ENCODE measurements at places on chromosomes 2 and 18.

DNA sequence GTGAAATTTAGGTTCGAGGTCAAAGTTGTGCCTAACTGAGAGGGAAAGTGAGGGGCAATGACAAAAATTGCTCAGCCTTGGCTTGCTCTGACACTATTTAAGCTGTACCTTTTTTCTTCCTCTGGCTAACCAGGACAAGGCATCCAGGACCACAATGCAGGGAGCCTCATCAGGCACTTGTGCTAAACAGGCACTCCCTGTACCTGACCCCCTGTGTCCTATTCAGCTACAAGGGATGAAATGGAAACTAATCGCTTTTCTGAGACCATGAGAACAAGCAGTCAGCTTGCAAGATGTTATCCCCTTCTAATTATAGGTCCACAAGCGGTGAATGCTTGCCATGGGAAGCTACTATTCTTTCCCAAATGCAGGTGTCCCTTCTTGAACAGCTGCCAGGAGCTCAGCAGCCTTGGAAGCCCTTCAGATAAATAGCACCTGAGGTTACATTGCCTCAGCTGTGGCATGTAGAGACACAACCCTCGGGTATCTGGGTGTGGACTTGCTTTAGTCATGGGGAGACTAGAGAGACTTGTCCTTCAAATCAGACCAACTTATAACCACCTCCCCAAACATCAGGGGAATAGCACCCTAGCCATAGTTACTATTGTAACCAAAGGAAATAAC is 19.1 kb upstream of the ITGA6 start:
- DNase-seq: no peak

- peak; percentile 41 for DNase-seq
Observed at GRCh38 chr2:80001701-80002101, 302.9 kb downstream of the LRRTM1 start.

- no peak for DNase-seq
Observed at GRCh38 chr18:52435301-52435700, 95.3 kb downstream of the DCC start.

DNA sequence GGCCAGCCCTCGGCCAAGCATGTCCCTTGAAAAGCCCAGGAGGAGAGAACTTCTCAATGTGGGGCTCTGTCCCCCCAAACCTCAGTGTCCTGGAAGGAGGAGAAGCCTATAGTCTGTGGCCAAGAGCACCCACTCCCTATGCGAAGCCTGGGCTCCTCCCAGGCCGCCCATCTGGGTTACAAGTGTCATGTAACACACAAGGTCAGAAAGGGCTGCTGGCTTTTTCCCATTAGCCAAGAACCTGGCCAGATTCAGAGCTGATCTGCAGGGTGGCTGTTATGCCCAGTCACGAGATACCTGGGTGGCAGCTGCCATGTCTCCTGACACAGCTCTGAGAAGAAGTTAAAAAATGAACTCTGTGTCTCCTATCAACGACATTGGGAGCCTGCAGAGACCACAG is 170.7 kb downstream of the TNS1 start:
- DNase-seq: no peak

- no peak for DNase-seq
Observed at GRCh38 chr18:58557008-58557435, 71.9 kb downstream of the ALPK2 start.

- DNase-seq: peak; percentile 95
Observed at GRCh38 chr2:236073867-236074655, 94.1 kb downstream of the GBX2 start.

DNA sequence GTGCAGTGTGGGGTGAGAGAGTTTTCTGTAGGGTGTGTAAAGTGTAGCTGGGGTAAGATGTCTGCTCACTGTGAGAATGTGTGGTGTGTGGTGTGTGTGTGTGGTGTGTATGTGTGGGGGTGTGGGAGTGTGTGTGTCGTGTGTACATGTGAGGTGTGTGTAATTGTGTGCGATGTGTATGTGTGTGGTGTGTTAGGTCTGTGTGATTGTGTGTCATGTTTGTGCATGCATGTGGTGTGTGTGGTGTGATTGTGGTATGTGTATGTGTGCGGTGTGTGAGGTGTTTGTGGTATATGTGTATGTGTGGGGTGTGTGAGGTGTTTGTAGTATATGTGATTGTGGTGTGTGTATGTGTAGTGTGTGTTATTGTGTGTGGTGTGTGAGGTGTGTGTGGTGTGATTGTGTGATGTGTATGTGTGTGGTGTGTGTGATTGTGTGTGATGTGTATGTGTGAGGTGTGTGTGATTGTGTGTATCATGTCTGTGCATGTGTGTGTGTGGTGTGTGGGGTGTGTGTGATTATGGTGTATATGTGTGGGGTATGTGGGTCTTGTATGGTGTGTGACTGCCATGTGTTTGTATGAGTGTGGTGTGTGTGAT is 241.7 kb upstream of the HDAC4 start:
- DNase-seq: no peak

DNA sequence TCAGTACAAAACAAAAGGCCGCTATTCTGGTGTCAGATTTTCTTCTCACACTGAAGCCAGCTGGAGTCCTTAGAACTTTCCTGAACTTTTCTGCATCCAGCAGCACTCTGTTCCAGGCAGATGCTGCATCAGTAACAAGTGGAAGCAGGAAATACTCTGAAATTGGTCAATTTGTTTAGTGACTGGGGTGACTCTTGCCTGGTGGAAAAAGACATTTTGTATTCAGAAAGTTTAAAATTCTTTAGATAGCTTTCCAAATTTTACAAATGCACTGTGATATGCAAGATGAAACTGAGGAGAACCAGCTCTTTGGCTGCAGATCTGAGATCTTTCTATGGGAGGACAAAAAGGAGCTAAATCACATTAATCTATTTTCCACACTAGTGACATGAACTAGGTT is 385.7 kb downstream of the NRXN1 start:
- DNase-seq: no peak

DNA sequence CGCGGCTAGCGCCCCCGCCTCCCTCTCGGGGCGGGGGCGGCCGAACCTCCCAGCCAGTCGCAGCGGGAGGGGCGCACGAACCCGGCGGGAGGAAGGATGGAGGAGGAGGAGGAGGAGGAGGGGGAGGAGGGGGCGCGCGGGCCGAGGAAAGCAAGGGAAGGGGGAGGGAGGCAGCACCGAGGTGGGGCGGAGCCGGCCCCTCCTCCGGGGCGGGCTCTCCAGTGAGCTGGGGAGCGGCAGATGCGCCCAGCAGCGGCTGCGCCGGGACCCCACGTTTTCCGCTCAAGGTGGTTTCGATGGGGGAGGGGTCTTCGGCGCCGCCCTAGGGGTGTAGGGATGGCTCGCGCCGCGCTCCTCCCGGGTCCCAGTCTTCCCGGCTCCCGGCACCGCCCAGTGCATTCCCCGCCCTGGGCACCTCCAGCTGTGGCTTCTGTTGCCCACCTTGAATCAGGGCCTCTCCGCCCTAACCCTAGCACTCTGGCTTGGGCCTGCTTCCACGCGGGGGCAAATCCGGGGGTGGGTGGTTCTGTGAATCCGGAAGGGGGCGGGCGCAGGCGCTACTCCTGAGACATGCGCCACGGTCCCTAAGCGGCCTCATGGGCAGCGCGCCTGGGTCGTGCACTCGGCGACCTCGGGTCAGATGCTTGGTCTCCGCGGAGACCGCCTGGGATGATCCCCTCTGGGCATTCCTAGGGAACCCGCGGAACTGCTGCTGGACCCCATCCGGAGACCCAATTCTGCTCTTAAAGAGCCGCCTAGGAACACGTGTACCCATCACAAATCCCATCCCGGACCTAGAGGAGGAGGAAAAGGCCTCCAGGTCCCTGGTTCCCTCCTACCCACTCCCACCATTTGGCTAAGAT is at the start of gene FBXO41:
FBXO41 (minus strand) TSS at position 183 of the 863 bp plus-strand sequence. CDS start 14,848 bp downstream, outside the sequence.
- DNase-seq: peak; percentile 18

- no peak for DNase-seq
Observed at GRCh38 chr18:35835366-35835765, 137.1 kb upstream of the RMP24 start.

DNA sequence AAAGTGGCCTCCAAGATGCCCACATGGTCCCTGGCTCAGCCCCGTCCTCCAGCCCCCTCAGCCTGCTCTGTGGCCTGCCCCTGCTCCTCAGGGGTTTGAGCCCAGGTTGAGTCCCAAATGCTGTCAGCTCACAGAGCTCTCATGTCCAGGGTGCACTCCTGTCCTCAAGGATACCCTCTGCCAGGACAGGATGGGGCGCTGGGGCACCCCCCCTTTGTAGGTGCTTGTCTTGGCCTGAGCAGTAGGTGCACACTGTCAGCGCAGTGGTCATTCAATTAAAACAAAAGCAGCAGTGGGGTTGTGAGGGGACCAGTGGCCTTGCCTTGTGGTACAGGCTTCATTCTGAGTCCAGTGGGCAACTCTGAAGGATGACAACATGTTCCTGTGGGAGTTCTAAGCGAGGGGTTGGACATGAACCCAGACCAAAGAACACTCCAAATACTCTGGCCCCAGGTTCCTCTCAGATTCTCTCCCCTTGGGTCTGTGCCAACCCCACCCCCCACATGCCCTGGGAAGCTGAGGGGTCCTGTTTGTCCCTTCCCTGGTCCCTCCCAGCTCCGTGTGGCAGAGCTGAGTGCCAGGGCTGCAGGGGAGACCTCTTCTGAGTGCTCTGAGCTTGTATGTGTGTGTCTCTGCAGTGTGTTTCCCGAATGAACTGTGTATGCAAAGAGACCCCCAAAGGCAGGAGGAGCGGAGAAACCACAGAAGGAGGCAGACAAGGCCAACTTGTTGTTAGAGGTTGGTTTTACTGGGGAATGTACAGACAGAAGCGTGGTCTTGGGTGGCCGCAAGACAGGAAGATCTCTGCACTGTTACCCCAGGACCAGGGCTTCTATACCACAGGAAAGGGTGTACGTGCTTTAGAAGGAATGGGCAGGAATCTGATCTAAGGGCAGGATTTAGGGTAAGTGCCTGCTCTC is 155.6 kb upstream of the HS6ST1 start:
- no peak for DNase-seq

DNA sequence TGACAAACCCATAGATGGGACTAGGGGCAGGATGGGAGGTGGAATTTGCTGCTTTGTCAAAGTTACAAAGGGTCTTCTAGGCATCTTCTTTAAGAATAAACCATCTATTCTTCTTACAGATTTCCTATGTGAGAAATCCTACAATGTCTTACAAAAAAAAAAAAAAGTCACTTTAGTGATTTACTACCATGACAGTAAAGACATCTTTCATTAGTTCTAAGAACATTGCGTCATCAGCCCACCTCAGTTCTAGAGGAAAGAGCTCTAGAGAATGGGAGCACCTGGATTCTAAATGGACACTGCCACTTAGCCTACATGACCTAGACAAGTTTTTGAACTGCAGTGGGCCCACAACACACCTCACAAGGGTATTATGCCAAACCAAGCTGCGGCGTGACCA is 172.0 kb downstream of the MYO5B start:
- no peak for DNase-seq

DNA sequence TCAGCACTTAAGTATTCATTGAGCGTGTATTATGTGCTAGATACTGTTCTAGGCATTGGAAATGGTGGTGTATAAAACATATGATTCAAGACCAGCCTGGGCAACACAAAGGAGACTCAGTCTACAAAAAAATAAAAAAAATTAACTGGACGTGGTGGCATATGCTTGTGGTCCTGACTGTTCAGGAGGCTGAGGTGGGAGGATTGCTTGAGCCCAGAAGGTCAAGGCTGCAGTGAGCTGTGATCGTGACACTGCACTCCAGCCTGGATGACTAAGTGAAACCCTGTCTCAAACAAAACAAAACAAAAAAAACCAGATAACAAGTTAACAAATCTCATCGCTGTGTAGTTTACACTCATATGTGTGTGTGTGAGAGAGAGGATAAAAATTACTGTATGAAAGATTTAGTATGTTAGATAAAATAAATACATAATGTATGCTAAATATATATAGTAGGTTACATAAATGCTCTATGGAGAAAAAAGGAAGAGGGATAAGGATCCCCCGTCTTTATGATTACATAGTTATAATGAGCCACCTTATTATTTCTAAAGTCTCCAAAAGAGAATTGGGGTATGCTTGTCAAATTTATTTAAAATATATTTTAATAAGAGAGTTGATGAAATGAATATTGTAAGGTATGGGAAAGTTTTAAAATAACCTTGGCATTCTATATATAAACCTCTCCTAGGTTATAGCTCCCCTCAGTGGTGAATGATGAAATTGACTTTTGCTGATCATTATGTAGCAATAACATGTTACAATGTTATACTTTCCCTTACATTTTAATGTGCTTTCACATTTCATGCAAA is 69.2 kb downstream of the EHBP1 start:
- DNase-seq: peak; percentile 60

GRCh38 chr2:4827836-4828235 is 864.3 kb upstream of the SOX11 start:
- DNase-seq: no peak

GRCh38 chr2:36371928-36372391 is 16.4 kb downstream of the CRIM1 start:
- DNase-seq: peak; percentile 72

- DNase-seq: peak; percentile 59
Observed at GRCh38 chr18:61738488-61738887, 154.3 kb downstream of the RNF152 start.

DNA sequence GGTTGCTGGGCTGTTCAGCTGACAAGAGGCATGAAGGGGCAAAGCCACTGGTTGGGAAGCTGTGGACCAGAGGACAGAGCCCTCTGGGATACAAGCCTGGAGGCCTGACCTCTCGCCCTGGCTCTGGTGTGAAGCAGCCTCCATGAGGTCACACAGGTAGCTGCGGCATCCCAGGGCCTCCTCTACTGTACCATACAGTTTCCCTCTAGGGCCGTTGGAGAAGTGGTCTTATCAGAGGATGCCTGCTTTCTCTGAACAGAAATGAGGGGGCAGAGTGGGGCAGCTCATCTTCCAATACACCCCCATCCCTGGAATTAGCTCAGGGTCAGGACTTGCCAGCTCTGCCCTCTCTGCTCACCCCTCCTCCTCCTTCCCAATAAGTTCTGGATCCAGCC is 135.1 kb upstream of the SMAD2 start:
- DNase-seq: no peak

- no peak for DNase-seq
Observed at GRCh38 chr2:52253416-52253980, 1221.6 kb upstream of the NRXN1 start.

DNA sequence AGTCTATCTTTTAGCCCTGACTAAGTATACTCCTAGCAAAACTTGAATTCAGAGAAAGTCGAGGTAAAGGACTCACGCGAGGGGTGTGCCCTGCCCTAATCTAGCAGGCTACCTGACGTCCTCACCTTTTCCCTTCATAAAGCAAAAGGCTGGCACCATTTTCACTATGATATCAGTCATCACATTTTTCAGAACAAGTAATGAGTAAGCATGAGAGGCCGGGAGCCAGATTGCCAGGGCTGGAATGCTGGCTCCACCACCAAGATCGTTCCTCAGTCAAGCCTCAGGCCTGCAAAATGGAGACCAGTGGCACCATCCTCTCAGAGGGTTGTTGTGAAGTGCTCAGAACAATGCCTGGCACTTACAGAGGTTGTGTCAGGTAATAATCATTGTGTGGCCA is 18.7 kb upstream of the NCKAP5 start:
- DNase-seq: no peak

GRCh38 chr18:76674596-76674995 is 147.8 kb upstream of the ZNF236 start:
- DNase-seq: no peak

- DNase-seq: no peak
Observed at GRCh38 chr2:106195981-106196380, 1.9 kb upstream of the UXS1 start.

All from fibroblast of villous mesenchyme (primary cell).